Central memory CD4-positive, alpha-beta T cell (primary cell): ENCODE measurements at places on chromosomes 7 and 10.

- DNase-seq = peak; percentile 87
These were observed at the start of gene AKR1E2 for GRCh38 chr10:4825868-4826791. Gene AKR1E2, plus strand, starts transcription at chr10:4826207. Its CDS starts 118 bp downstream, at chr10:4826325.

DNA sequence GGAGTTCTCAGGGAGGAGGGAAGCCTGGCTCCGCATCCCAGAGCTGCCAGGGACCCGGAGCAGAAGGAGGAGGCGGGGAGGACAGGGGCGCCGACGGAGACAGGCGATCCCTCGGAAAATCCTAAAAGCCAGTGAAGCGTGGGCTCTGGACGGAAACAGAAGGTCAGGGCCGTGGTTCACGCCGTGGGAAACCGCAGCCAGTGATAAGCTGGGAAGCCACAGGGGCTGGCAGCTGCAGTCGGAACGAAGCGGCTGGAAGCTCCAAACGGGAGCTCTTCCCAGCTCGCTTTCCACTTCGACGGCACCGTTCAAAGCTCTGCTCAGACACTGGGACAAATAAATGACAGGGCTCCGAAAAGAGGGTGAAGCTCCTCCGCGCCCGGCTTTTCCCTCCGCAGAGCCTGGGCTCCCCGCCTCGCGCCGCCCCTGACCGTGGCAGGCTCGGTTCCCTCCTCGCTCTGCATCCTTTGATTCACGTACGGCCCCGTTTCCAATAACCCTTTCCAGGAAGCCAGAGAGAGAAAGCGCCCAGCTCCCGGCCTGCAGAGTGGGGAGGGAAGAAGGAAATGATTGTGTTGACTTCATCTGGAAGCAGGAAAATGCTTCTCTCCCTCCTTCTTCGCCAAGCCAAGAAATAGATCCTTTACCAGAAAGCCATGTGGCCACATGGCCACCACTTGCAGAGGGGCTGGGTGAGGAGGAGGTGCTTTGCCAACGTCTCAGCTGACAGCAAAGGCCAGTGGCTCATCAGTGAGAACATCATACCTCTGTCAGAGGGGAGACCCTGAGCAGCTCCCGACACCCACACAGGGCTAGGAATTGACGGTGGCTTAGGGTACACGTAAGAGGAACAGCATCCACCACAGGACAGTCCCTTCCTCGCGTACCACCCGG lies 57.4 kb downstream of the ADRB1 start:
- no peak for DNase-seq

DNA sequence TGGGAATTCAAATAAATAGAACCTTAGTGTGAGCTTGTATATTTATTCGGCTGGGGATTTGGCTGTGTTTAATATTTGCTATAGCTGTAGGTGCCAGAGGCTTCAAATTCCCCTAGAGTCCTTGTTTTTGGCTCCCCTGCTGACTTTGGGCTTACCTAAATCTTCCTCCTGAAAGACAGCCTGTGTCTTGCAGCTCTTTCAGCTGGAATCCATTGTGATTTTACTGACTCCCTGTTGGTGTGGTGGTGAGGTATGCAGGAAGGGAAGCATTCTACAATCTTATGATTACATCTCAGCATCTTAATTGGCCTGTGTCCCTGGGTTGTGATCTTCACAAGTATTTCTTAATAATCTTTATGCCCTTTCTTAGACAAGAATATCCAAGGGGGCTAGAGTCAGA lies 25.9 kb downstream of the FOXI2 start:
- no peak for DNase-seq

DNA sequence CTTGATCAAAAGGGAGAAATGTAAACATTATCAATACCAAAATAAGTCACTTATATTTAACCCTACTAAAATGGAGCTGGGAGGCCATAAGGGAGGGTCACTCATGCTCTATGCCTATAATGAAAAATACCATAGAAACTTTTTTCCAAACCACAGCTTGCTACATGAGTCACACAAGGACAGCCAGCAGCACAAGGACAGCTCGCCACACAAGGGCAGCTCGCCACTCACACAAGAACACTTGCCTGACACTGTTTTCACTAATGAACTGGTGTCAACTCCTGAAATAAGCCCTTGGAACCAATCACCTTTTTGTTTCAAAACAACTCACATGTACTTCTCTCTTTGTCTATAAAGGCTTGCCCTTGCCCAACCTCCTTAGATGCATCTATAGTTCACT lies 43.3 kb downstream of the FRMPD2 start:
- no peak for DNase-seq

DNA sequence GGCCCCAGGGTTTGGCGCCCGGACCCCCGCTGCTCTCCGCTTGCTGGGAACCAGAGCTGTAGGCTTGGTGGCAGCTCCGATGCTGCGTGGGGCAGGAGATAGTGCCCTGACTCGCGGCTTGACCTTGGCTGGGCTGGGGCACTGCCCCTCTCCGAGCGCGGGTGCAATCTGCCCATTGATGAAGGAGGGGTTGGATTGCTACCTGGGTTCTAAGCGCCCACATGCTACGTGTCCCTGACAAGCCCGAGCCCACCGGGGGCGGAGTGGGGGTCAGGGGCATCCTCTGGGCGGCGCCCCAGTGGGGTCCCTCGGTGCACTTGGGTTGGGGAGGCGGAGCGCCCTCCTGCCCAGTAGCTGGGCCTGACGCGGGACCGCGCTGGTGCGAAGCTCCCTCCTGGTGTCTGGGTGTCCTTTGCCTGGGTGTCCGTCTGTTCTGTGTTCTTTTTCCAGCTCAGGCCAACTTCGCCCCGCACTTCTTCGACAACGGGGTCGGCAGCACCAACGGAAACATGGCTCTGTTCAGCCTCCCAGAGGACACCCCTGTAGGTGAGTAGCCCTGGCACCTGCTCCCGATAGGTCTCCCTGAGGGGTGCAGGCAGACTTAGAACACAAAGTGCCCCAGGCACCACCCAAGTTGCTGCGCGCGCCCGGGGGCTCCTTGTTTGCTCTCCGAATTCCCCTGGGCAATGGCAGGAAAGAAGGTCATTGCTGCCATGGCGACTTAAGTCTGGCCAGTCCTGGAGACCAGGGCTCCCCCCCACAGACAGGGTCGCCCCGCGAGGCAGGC lies 900 bp downstream of the CDHR1 start:
- no peak for DNase-seq

GRCh38 chr7:129569326-129569725 lies 42.2 kb upstream of the NRF1 start:
- no peak for DNase-seq

GRCh38 chr7:131383417-131384285 lies 56.0 kb downstream of the MKLN1 start:
- DNase-seq = no peak

DNA sequence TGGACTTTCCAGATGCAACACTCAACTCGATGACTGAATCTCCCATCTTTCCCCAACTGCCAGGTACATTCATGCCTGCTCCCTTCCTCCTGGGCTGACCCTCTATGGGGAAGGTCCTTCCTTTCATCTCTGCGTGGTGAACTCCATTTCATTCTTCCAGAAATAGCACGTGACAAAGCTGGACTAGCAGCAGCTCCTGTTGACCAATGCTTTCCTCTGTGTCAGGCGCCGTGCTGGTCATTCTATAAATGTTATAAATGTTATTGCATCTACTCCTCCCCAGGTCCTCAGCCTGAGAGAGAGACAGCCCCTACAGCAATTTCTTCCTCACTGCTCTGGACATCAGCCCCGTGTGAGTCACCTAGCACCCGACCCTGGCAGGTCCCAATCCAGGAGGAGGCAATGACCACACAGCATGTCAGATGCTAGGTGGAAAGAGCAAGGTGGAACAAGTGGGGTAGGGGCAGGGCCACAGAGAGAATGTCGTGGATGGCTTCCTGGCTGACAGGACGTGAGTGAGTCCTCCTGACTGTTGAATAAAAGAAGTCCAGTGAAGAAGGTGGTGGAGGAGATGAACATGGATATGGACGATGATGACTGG lies 178.1 kb downstream of the ADAM12 start:
- DNase-seq = no peak

GRCh38 chr10:62166331-62167131 lies 102.1 kb downstream of the RTKN2 start:
- DNase-seq = no peak

- DNase-seq = no peak
These were observed 67.8 kb downstream of the PHTF2 start for GRCh38 chr7:77866370-77866769.

DNA sequence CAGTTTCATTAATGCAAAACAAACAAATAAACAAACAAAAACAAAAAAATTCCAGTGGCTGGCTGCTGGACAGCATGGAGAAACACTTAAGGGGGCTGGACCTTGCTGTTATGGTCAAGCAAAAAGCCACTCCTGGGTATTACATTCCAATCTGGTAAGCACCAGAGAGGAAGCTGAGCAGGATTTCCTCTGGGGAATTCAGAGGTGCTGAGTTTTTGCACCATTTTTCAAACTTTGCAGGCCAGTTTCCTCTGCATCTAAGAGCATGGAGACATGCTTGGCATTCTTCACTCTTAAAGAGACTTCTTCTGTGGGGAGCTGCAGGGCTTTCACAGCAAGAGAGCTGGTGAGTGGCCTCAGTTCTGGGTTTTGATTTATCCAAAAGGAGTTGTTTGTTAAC lies 84.5 kb downstream of the FZD1 start:
- no peak for DNase-seq

GRCh38 chr10:122170802-122171201 lies 100.3 kb upstream of the BTBD16 start:
- no peak for DNase-seq

DNA sequence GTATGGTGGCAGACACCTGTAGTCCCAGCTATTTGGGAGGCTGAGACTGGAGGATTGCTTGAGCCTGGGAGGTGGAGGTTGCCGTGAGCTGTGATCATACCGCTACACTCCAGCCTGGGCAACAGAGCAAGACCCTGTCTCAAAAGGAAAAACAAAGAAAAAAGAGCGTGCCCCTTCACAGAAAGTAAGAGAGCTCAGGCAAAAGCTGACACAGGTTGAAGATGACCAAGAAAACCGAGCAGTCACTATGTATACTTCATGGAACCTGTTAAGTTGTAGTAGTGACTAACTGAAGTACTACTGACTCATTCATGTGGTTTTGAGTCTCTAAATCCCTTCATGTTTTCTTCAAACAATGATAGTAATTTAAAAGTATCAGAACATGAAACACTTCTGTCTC lies 1.2 kb upstream of the PRRT4 start:
- DNase-seq = no peak

DNA sequence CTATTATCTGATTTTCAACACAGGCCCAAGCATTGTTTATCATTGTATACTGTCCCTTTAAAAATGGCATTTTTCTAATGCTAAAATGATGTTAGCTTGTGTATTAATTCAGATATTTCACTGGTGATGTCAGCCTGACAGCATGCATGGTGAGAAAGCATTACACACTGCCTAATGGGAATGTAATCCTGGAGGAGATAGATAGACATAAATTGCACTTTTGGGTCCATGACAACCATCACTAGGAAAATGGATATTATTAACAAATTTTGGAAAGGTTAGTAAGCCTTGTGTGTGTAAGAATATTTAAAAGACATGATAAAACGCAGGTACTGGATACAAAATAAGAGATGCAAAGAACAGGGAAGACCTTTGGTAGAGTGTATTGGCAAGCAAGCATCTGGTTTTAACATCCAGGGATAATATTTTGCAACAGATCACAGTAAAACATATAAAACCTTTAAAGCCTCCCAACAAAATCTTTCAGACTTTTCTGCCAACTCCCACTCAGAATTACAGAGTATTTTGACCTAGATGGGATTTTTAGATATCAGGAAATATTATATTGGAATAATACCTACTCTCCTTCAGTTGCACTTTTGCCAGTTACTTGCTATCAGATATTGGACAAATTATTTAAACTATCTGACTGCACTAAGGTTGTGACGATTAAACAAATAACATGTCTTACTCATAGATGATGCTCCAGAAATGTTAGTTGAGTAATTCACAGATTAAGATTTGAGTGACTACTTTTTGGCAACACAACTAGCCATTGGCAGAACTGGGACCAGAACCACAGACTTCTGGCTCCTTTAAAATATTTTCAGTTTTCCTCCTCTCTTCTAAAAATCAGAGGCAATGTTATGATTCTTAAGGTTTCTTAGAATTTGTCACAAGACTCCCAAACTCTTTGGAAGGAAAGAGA lies 291.6 kb upstream of the SEMA3C start:
- no peak for DNase-seq

DNA sequence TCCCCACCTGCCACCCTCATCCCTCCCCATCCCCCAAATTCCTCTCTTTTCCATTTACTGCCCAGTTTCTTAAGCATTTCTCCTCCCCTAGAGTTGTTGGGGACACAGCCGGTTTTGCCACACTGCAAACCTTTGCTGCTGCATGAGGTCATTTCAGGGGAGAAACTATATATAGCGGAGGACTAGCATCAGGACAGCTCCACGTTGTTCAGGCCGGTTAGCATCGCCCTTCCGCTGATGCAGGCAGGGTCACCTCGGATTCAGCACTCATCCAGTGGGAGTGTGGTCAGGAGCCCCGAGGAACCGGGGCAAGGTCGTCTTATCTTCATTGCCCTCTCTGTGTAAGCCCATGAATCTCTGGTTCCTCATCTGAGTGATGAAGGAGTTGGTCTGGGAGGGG lies 15.6 kb downstream of the UBTD1 start:
- no peak for DNase-seq

GRCh38 chr7:32154797-32155196 lies 84.6 kb upstream of the PDE1C start:
- DNase-seq = no peak

DNA sequence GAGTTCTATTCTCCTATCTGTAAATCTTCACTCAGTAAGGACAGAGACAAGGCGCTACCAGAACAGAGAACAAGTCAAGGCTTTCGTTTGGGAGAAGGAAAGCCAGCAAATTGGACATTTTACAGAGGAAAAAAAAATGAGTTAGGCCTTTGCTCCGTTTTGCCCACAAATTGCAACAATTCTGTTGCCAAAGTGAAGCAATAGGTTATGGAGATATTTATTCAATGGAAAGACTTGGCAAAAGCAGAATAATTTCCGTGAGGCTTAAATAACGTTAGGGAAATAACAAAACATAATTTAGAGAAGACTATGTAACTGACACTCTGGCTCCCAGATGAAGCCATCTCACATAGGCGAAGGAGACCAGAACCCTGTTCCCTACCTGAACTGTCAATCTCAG lies 67.5 kb downstream of the MKX start:
- no peak for DNase-seq

- no peak for DNase-seq
These were observed 291.1 kb downstream of the ZNF248 start for GRCh38 chr10:37566332-37566731.

DNA sequence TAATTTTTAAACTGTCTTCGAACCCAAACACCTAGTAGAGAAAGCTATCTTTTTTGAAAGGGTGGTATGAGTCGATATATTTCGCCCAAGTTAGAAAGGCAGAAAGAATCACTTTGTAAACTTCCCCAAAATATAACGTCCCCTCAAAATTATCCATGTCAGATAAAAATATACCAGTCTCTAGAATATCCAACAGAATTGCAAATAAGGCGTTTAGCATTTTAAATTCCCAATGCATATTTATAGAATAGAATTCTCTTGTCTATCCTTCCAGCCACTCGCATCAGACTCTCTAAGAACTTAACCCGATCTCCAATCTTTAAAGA lies 2.1 kb downstream of the CTBP2 start:
- DNase-seq = no peak
